ENCODE measurements at places on chromosomes 12 and 14. TPM values are rescaled to one million over a fixed set of nuclear protein-coding genes. Genes with fewer than 3 reads are reported as not detected.
A peak's percentile ranks its signal among the peaks of the same experiment; 100 is the strongest.

GRCh38 chr14:78978896-78979295 is 808.7 kb downstream of the NRXN3 start:
- no peaks in the 10 kb centered on the region for H3K4me1 ChIP-seq
- DNase-seq, result no peak
- H3K27me3 ChIP-seq, result no peaks in the 10 kb centered on the region

- peak overlapping the region; percentile 70 for H3K4me3 ChIP-seq
- no peaks in the 10 kb centered on the region for H3K36me3 ChIP-seq
- peak; percentile 75 for DNase-seq
Measured at GRCh38 chr12:21941506-21942376, 515 bp upstream of the ABCC9 start.

DNA sequence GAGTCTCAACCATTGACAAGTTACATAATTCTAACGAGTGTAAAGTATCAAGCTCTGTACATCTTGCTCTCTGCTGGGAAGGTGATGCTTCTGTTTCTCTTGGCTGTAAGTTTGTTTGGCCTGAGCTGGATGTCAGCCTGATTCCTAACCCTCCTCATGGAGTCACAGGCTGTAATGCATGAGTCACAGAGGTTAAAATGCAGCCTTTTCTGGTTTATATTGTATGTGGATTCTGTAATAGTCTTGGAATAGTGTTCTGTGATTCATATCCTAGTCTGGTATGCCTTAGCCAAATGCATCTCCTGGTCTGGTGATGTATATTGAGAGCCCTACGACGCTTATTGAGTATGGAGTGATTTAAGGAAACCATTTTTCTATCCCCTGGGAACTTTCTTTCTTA is 104.5 kb upstream of the FRMD6 start:
- no peaks in the 10 kb centered on the region for H3K27me3 ChIP-seq
- peaks cover 4% of the 10 kb centered on the region for H3K4me1 ChIP-seq
- DNase-seq, result peak; percentile 66
- no peak overlapping the region for H3K4me3 ChIP-seq
- peak overlapping the region; percentile 65 for H3K27ac ChIP-seq

- H3K36me3 ChIP-seq, result no peaks in the 10 kb centered on the region
- no peak overlapping the region for H3K4me3 ChIP-seq
- no peaks in the 10 kb centered on the region for H3K27me3 ChIP-seq
Measured at GRCh38 chr12:69161829-69162228, 77.5 kb upstream of the CPSF6 start.

GRCh38 chr12:12032851-12033797 is 37.6 kb upstream of the BCL2L14 start:
- peak overlapping the region; percentile 61 for H3K27ac ChIP-seq
- H3K4me3 ChIP-seq, result no peak overlapping the region
- no peaks in the 10 kb centered on the region for H3K36me3 ChIP-seq
- H3K27me3 ChIP-seq, result no peaks in the 10 kb centered on the region
- peak; percentile 87 for DNase-seq

GRCh38 chr12:132546647-132547046 is 56.7 kb downstream of the FBRSL1 start:
- peaks cover 6% of the 10 kb centered on the region for H3K4me1 ChIP-seq
- no peaks in the 10 kb centered on the region for H3K36me3 ChIP-seq
- no peak for DNase-seq
- H3K27me3 ChIP-seq, result no peaks in the 10 kb centered on the region

DNA sequence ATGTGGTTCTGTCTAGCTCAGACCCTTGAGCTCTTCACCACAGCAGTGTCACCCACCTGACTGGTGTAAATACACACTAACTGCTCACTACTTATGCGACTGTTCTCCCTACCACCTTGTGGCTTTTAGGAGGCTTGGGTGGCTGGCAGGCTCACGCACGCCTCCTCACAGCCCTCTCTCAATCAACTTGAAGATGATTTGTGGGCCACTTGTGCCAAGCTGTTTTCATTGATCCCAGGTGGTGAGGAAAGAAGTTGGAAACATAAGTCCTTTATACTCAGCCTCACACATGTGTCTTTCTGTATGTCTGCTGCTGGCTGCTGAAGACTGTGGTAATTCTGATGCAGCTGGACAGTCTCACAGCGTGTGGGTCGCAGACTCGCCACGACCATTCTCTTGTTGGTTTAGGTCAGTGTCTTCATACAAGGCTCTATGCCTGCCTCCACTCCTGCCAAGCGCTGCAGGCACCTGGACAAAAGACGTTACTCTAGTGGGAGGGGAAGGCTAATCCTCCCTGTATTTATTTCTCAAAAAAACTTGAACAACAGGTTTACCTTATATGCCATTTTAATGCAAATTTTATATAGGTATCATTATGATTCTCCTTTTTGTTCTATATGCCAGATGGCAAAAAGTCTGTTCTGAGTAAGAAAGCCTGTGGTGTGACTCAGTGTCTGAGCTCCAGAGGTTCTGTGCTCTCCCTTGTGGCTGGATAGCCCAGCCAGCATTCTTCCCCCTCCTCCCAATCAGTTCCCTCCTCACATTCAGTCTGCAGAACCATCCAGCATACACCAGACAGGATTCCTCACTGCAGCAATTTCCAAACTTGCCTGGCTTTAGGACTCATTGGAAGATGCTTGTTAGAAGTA is 115.6 kb downstream of the DIP2B start:
- no peak overlapping the region for H3K4me3 ChIP-seq
- peaks cover 44% of the 10 kb centered on the region for H3K4me1 ChIP-seq
- H3K36me3 ChIP-seq, result no peaks in the 10 kb centered on the region
- no peaks in the 10 kb centered on the region for H3K27me3 ChIP-seq
- peak overlapping the region; percentile 92 for H3K27ac ChIP-seq

The ARHGAP9 gene
- polyA plus RNA-seq, result 3.6 TPM

DNA sequence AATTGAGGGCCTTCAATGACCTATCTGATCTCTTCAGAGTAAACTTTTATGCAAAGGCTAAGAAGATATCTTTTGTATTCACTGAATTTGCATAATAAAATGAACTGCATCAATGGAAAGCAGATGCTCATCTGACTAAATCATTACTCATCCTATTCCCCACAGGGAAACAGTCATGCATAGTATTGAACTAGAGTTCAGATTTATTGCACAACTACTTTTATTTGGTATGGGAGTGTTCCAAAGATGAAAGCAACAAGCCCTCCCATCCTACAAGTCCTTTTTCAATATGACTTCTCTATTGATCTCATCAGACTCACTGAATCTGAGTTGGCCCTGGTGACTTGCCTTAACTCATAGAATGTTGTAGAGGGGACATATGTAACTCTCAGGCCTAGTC is 159.8 kb downstream of the KITLG start:
- no peak overlapping the region for H3K27ac ChIP-seq
- H3K27me3 ChIP-seq, result no peaks in the 10 kb centered on the region
- H3K4me1 ChIP-seq, result no peaks in the 10 kb centered on the region
- DNase-seq, result no peak
- H3K36me3 ChIP-seq, result no peaks in the 10 kb centered on the region

DNA sequence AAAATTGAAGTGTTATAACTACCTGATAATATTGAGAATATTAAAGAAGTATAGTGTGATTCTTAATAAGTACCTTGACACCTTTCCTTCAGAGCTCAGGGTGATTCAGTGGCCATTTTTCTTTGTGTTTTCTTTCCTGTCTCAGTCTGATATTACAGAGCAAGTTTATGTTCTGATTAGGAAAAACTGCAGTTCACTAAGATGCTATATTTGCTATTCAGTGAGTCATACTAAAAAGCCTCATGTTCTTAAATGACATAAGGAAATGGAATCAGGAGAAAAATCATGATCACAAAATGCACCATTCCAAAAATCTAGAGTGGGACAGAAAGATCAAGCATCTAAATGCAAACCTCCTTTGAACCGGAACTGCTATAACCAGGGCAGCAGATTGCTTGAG is 390.6 kb upstream of the ATP2B1 start:
- no peak overlapping the region for H3K27ac ChIP-seq
- H3K4me3 ChIP-seq, result no peak overlapping the region
- H3K27me3 ChIP-seq, result no peaks in the 10 kb centered on the region
- DNase-seq, result no peak
- H3K4me1 ChIP-seq, result no peaks in the 10 kb centered on the region

The A2M gene
- polyA plus RNA-seq, result 426 TPM

- no peak for DNase-seq
- no peaks in the 10 kb centered on the region for H3K36me3 ChIP-seq
- H3K4me1 ChIP-seq, result no peaks in the 10 kb centered on the region
- H3K4me3 ChIP-seq, result no peak overlapping the region
- H3K27ac ChIP-seq, result no peak overlapping the region
- no peaks in the 10 kb centered on the region for H3K27me3 ChIP-seq
Measured at GRCh38 chr14:90452366-90452765, 55.5 kb downstream of the CALM1 start.

GRCh38 chr14:37230551-37231194 is 32.9 kb downstream of the MIPOL1 start:
- H3K4me1 ChIP-seq, result no peaks in the 10 kb centered on the region
- no peak overlapping the region for H3K4me3 ChIP-seq

The RAP1B gene
- 164 TPM for polyA plus RNA-seq

The KRT72 gene
- polyA plus RNA-seq, result not detected

DNA sequence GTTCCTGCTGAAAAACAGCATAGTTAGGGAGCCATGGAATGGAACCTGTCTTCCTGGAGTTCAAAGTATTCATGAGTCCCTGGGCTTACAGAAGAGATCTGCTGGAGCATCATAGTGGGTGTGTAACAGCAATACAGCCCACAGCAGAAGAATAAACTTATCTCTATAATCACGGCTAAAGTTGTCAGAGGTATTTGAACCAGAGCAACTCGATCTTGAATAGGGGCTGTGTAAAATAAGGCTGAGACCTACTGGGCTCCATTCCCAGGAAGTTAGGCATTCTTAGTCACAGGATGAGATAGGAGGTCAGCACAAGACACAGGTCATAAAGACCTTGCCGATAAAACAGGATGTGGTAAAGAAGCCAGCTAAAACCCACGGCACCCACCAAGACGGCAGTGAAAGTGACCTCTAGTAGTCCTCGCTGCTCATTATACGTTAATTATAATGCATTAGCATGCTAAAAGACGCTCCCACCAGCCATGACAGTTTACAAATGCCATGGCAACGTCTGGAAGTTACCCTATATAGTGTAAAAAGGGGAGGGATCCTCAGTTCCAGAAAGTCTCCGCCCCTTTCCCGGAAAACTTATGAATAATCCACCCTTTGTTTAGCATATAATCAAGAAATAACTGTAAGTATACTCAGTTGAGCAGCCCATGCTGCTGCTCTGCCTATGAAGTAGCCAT is 223.4 kb downstream of the PCNX1 start:
- H3K36me3 ChIP-seq, result no peaks in the 10 kb centered on the region
- DNase-seq, result no peak
- H3K4me1 ChIP-seq, result no peaks in the 10 kb centered on the region

The KRT79 gene
- not detected for polyA plus RNA-seq

GRCh38 chr12:958588-959123 is 9.2 kb upstream of the RAD52 start:
- no peaks in the 10 kb centered on the region for H3K27me3 ChIP-seq
- H3K4me1 ChIP-seq, result no peaks in the 10 kb centered on the region
- H3K27ac ChIP-seq, result no peak overlapping the region
- H3K4me3 ChIP-seq, result no peak overlapping the region
- H3K36me3 ChIP-seq, result no peaks in the 10 kb centered on the region

The POLR3B gene
- polyA plus RNA-seq, result 8.4 TPM

- no peak overlapping the region for H3K4me3 ChIP-seq
- no peak for DNase-seq
- H3K27me3 ChIP-seq, result peaks cover 35% of the 10 kb centered on the region
Measured at GRCh38 chr12:132289356-132290202, 39.8 kb downstream of the GALNT9 start.

- no peak overlapping the region for H3K4me3 ChIP-seq
- DNase-seq, result no peak
- H3K4me1 ChIP-seq, result no peaks in the 10 kb centered on the region
- H3K36me3 ChIP-seq, result no peaks in the 10 kb centered on the region
- no peak overlapping the region for H3K27ac ChIP-seq
- no peaks in the 10 kb centered on the region for H3K27me3 ChIP-seq
Measured at GRCh38 chr12:85796001-85796400, 40.2 kb downstream of the RASSF9 start.

DNA sequence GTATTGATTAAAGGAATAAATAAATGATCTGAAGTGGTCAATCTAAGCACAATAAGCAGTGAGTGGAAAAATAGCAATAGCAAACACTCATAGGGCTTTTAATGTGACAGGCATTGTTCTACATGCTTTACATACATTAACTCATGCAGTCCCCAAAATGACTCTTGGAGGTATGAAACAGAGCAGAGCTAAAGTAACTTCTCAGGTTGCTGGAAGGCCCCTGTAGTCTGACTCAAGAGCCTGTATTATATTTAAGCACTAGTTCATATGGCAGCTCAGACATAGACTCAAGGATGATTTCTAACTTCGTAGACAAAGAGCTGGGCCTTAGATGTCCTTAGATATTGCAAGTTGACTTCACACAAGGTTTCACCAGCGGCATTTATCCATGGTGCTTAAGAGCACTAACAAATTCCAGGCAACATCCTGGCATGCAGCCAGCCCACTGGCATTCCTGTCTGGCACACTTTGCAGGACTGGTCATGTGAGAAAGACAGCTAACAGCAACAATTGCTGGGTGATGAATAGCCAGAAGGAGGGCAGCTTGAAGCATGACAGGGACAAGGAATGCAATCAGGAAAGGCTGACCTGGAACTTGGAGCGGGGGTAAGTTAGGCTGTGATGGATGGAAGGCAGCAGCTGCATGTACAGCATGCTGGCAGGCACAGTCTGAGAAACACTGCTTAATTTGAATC is 22.9 kb upstream of the KTN1 start:
- peaks cover 6% of the 10 kb centered on the region for H3K4me1 ChIP-seq
- no peak overlapping the region for H3K27ac ChIP-seq
- H3K27me3 ChIP-seq, result no peaks in the 10 kb centered on the region
- H3K4me3 ChIP-seq, result no peak overlapping the region
- peak; percentile 74 for DNase-seq
- no peaks in the 10 kb centered on the region for H3K36me3 ChIP-seq

GRCh38 chr12:81339071-81339470 is 261.2 kb downstream of the ACSS3 start:
- no peak for DNase-seq
- H3K36me3 ChIP-seq, result no peaks in the 10 kb centered on the region
- no peak overlapping the region for H3K27ac ChIP-seq
- no peaks in the 10 kb centered on the region for H3K27me3 ChIP-seq
- H3K4me1 ChIP-seq, result no peaks in the 10 kb centered on the region
- no peak overlapping the region for H3K4me3 ChIP-seq

The ASCL1 gene
- 1.5 TPM for polyA plus RNA-seq

DNA sequence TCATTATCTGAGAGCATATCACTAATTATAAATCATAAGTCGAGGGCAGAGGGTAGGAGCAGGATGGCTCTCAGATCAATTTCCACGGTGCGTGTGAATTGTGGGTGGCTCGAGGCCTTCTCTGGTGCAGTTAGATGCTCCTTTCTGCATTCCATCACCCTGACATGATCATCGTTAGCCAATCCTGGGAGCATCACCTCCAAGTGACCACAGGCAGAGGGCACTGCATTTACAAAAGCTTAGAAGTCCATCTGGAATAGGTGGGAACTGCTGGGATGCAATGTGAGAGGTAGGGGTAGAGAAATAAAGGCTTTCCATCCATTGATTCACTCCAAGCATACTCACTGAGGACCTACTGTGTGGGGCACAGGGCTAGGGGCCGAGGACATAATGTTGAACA is 538.2 kb upstream of the TBX3 start:
- no peak overlapping the region for H3K4me3 ChIP-seq
- H3K27ac ChIP-seq, result no peak overlapping the region
- H3K4me1 ChIP-seq, result peaks cover 10% of the 10 kb centered on the region
- no peak for DNase-seq

Measured in hepatocyte (in vitro differentiated cells).